ENCODE measurements at places on chromosomes 4 and X.

DNA sequence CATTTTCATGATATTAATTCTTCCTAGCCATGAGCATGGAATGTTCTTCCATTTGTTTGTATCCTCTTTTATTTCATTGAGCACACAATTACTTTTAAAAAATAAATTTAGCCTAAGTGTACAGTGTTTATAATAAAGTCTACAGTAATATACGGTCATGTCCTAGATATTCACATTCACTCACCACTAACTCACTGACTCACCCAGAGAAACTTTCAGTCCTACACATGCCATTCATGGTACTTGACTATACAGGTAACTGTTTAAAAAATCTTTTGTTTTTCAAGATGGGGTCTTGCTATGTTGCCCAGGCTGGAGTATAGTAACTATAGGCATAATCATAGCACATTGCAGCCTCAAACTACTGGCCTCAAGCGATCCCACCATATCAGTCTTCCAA, 348.1 kb downstream of the RAPGEF2 start:
- no peak for DNase-seq

GRCh38 chr4:90958256-90958895, 831.2 kb downstream of the CCSER1 start:
- DNase-seq: no peak

- DNase-seq: no peak
Observed at GRCh38 chr4:187184508-187184907, 460.9 kb upstream of the FAT1 start.

DNA sequence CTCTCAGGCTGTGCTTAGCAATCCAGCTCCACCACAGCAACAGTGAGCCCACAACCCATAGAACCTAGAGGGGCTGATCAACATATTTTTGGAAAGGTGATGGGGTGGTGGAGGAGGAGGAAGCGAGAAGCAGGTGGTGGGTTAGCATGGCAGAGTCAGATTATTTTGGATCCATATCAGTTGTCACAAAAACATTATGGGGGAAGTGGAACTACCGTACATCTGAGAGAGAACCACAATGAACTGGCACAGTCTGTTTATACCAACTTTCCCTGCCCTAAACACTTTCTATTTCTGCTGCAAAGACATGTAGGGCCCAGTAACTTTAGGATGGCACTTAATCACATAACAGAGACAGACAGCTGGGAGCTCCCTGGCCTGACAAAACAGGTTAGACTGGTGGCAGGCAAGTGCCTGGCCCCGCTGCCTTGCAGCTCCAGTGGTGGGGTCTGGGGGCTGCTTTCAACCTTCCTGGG, 4.3 kb downstream of the SLC9A7 start:
- DNase-seq: no peak

DNA sequence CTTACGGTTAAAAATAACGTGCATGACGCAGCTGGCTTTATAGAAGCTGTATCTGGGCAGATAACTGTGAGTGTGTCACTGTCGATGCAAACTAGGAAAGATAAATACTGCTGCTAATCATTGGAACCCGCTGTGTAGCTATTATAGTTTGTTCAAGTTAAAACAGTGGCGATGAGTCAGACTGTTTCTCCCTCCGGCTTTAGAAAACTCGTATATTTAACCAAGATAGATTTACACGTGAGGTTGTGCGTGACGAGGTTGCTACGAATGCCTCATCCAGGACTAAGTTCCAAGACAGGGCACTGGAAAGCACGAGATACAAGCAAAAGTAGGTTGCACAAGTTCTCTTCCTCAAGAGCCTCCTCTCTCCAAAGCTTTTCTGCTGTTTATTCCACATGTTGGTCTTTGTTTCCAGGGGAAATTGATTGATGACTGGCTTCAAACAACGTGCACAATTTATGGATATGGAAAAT, 270.7 kb downstream of the FBXW7 start:
- no peak for DNase-seq

- DNase-seq: no peak
Observed at GRCh38 chrX:134737721-134738369, 79.6 kb upstream of the PLAC1 start.

GRCh38 chr4:100494166-100494565, 23.7 kb downstream of the EMCN start:
- no peak for DNase-seq

GRCh38 chrX:17919896-17920446, 58.9 kb upstream of the RAI2 start:
- DNase-seq: no peak

DNA sequence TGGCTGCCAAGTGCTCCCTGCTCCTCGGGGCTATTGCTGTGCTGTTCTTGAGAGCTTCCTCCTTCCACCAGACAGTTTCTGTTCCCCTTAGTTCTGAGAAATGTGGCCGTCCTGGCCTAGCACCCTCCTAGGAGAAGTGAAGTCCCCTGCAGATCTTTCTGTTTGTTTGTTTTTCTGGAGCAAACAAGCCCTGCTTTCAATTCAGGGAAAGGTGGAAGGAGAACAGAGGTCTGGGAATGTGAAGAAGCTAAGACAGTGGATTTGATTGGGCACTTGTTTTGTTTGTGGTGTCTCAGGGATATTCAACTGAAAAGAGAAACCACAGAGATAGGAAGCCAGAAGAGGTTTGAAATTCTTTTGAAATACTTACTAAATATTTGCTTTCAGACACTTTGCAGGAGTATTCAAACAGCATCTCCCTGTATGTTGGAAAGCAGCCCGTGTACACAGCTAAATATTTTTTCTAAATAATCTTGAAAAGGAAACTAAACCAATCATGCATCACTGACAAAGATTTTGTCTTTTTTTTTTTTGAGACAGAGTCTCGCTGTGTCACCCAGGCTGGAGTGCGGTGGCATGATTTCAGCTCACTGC, 36.5 kb upstream of the PPM1K start:
- DNase-seq: peak; percentile 45

Measured in CD4-positive, alpha-beta T cell treated with Interleukin-4 for 4 hours (primary cell).